Natural killer cell (primary cell): ENCODE measurements at places on chromosomes 16 and 17. TPM values are rescaled to one million over a fixed set of nuclear protein-coding genes. Genes with fewer than 3 reads are reported as not detected.

The MYH3 gene
- total RNA-seq = 6.2 TPM

The CCL1 gene
- not detected for total RNA-seq

DNA sequence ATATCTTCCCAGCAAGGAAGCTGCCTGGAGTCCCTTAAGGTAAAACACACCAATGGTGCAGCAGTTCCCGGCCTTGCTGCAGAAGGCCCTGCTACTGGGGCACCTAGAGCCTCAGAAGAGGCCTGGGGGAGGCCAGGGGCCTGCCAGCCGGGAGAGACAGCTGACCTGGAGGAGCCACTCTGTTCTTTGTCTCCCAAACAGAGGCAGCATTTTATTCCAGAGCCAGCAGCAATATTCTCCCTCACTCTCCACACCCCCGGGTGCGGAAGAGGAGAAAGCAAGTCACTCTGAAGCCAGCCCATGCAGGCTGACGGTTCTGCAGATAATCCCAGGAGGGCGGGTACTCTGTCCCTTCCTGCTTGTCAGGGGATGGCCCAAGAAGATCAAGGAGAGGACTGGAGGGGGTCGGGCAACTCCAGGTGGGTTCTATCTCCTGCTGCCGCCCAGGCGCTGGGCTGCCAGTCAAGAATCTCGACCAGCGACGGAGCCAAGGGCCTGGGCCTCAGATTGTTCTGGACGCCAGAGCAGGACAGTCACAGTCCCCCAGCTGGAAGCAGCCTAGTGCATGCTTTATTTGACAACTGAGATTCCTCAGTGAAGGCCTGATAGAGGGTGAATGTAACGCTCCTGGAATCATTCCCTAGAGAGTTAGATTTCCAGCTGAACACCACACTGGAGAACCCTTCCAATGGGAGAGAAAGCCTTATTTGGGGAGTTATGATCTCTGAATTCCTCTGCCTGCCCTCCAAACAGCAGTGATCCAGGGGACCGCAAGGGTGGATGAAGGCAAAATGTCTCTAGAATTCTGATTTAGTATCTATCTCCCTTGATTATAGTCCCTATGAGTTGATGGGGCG, 1.1 kb upstream of the KIFC3 start:
- H3K4me1 ChIP-seq = peaks cover 53% of the 10 kb centered on the region
- H3K36me3 ChIP-seq = no peaks in the 10 kb centered on the region
- no peak for DNase-seq
- H3K27me3 ChIP-seq = no peaks in the 10 kb centered on the region
- peak overlapping the region; percentile 36 for H3K4me3 ChIP-seq
- H3K27ac ChIP-seq = no peak overlapping the region

DNA sequence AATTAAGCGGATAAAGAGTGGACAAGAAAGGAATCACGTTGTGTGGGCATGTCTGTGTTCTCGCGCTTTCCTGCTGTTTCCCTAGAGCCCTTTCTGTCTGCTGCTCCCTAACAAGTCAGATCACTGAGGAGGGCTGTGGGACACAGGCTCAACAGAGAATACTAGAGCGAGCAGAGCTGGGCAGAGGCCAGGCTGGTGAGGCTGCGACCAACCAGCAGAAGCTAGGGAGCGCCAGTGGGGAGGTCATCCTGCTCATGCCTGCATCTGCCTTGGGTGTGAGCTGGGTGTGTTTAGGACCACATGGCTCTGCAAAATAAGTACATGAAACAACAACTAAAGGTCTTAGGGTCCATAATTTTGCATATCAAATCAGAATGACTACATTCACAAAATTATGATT, 11.5 kb upstream of the FOXJ1 start:
- no peak for DNase-seq
- peaks cover under 1% of the 10 kb centered on the region for H3K4me1 ChIP-seq
- H3K4me3 ChIP-seq = no peak overlapping the region
- no peaks in the 10 kb centered on the region for H3K27me3 ChIP-seq
- H3K36me3 ChIP-seq = no peaks in the 10 kb centered on the region

- no peak overlapping the region for H3K4me3 ChIP-seq
- no peak for DNase-seq
- H3K4me1 ChIP-seq = no peaks in the 10 kb centered on the region
- peaks cover 6% of the 10 kb centered on the region for H3K36me3 ChIP-seq
Measured at GRCh38 chr16:56743840-56744239, 13.9 kb downstream of the NUP93 start.

- no peak overlapping the region for H3K27ac ChIP-seq
- peaks cover 3% of the 10 kb centered on the region for H3K27me3 ChIP-seq
- DNase-seq = no peak
Measured at GRCh38 chr17:81644496-81644895, 7.5 kb downstream of the TSPAN10 start.

DNA sequence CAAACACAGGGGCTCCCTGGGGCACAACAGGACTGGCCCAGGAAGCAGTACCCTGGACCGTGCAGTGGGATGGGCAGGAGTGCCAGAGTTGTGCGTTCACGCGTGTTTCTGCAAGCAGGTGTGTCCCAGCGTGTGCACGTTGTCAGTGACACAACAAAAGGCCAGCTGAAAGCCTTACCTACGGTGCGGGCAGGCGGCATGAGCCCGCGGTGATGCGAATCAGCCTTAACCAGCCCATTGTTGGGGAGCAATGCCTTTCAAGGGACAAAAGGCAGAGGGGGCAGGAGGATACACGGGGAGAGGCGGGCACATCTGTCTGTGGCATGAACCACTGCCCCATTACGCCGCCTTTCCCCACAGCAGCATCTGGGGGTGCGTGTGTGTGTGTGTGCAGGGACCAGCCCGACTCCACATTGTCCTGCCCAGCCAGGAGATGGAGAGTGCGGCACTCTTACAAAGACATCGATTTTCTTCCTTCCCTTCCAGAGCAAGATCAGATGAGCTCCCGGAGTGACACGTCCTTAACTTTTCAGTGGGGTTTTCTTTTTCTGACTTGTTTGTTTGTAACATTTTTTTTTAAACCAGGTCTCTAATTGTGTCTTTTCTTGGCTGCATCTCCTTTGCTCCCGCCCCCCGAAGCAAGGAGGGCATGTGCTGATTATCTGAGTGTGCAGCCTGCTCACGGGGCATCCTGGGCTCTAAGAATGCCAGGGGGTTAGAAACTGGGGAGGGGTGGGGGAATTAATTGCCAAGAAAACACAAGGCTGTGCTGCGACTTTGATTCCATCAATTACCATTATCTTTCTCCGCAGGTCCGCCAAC, 158.1 kb downstream of the ZNF423 start:
- H3K27ac ChIP-seq = no peak overlapping the region
- no peak for DNase-seq
- H3K36me3 ChIP-seq = no peaks in the 10 kb centered on the region
- no peak overlapping the region for H3K4me3 ChIP-seq
- no peaks in the 10 kb centered on the region for H3K4me1 ChIP-seq
